ENCODE measurements at places on chromosomes 1 and 21.

DNA sequence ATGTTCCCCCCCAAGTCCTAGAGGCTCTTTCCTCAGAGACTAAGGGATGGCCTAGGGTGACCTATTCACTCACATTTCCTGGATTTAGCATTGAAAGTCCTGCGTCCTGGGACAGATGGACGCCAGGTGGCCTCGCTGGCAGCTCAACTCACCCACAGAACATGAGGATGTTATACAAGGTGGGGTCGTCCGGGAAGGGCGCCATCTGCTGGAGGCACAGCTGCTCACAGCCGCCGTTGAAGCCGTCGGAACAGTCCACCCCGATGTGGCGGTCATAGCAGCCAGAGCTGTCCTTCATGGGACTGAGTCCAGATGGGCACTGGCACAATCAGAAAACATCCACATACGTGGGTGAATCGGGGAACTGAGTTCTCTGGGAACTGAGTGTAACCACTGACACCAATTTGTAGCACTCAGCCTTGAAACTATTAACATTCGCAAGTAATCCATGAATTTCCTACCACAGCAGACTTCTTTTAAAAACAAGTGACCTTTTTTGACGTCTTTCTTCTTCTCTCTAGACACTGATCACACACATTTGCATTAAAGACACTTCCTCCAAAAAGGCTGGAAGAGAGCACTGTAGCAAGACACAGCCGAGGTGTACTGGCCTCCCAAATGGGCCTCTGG, 215.4 kb downstream of the ASTN1 start:
- DNase-seq, result peak; percentile 21

DNA sequence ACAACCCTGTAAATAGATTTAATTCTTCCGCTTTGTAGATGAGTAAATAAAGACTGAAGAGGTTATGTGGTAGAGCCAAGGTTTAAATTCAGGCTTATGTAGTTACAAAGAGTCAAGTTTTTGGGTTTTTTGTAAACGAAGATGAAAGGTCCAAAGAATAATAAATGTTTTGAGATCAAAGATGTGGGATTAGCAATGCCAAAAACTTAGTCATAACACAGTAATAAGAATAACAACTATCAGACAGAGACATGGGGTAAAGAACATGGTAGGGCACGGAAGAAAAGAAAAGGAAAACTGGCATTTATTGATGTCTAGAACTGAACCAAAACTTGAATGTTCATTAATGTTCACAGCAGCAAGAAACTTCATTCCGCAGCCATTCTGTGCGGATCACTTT, 42.9 kb downstream of the EXTL2 start:
- DNase-seq, result no peak

DNA sequence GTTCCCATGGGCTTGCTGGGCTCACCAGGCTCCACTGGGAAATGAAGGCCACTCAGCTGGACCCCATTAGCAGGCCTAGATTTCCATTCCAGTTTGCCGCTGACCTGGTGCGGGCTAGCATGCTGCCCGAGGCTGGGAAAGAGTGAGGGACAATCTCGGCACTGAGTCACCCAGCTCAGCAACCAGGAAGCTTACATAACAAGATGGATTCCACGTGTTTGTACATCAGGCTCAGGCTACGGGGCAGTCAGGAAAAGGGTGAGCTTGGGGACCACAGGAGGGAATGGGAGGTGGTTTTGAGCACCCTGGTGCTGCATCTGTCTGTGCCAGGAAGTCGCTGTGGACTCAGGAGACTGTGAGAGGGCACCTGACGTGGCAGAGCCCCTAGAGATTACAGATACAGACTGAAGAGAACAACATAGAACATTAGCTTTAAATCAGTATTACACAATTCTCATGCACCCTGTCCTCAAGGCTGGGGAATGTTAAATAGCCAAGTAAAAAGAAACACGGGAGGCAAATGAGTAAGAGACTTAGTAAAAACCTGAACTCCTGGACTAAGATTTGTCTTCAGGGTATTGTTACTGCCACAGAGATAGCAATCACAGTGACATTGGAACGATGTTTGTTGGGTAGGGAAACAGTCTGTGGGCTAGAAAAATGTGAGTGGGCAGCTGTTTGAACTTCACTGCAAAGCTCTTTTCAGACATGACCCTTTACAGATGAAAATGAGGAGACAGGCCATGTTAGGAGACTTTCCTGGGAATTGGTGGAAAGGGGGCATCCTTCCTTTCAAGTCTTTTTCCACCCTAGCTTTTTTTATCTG, 51.1 kb downstream of the GLUL start:
- DNase-seq, result no peak

DNA sequence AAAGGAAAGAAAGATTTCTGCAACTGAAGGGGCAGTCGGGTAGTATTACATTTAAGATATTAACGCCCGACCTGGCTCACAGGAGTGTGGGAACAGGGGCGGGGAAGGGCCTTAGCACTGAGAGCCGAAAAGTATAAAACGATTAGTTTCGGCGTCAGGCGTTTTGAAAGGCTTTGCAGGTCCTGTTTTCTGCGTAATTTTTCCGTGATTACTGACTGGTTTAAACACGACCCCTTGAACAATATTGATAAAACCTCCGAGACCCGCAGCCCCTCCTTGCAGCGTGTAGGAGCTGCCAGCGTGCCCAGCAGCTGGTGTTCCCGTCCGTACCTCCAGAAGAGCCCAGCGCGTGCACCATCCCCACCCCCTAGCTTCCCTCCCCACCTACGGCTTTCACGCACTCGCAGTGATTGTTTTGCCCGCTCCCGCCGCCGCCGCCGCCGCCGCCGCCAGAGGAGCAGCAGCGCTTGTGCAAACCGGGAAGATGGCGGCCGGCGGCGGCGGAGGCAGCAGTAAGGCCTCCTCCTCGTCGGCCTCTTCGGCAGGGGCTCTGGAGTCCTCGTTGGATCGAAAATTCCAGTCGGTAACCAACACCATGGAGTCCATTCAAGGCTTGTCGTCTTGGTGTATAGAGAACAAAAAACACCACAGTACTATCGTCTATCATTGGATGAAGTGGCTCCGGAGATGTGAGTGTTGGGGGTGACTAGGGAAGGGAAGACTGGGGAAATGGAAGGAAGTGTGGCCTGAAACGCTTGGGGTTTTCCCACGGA, 470 bp downstream of the RPRD2 start:
- peak; percentile 89 for DNase-seq

- DNase-seq, result no peak
Observed at GRCh38 chr1:228460821-228461220, 26.4 kb upstream of the RNF187 start.

- no peak for DNase-seq
Observed at GRCh38 chr1:77038000-77038399, 170.7 kb downstream of the ST6GALNAC5 start.

DNA sequence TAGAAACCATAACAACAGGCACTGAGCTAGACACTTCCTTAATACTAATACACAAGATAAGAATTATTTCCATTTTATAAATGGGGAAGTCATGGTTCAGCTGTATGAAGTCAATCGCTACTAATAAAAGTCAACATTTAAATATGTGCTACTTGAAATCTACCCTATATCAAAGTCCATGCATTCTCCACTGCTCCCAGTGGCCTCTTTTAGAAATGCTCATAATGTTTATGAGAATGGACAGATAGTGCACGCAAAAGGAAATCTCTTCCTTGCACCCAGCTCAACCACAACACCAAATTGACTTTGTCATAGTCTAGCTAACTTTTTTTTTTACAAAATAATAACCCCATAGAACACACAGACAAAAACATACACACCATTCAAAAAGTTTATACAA, 281.7 kb upstream of the CXADR start:
- DNase-seq, result no peak

DNA sequence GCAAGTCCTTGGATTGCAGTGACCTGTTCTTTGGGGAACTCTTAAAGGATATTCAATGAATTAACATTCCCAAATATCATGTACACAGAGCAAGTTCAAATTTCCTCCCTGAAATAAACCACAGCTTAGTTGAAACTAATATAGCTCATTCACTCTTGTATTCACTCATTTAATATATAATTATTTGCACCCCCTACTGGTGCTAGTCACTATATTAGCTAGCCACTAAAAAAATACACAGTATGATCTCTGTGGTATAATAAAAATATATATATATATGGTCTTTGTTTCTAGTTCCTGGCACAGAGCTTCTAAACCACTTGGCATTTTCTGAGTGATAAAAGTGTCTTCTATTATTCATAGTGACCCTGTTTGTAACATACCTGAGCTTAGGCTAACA, 177.3 kb upstream of the LYPLAL1 start:
- DNase-seq, result no peak

DNA sequence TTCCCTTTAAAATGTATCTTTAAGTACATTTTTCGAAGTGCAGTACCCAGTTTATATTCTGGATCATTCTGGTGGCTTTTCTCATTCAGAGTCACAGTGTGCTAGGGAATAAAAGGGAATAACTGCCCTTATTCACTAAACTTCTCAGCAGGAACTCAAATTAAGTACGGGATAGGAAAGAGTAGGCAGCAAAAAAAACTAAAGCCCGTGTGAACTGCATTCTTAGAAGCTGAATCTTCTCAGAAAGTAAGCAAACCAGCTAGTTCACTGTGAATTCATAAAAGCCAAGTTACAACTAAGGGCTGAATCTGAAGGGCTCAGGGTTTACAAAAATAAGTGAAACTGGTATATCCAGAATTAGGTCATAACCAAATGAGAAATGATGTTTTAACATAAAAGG, 22.0 kb downstream of the PRPF38A start:
- DNase-seq, result no peak

DNA sequence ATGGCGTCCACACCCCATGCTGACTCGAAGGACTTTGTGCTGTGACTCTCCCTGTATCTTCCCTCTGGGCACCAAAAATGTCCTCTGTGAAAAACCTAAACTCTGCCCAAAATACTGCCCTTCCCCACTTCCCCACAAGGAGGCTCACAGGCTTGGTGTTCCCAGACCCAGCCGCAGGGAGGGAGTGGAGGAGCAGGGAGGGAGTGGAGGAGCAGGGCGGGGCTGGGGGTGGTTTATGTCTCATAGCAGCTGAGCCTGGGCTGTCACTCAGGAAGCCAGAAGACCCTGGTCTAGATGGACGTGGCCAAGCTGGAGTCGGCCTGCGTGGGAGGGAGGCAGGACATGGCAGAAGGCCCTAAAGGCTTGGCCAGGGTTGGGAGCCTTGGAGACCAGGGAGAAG, 461.7 kb downstream of the PTPRU start:
- DNase-seq, result no peak

GRCh38 chr1:230940848-230941247, 37.8 kb downstream of the TTC13 start:
- DNase-seq, result no peak

All from MM.1S (cell line).